ENCODE measurements at places on chromosomes 1 and 21.

DNA sequence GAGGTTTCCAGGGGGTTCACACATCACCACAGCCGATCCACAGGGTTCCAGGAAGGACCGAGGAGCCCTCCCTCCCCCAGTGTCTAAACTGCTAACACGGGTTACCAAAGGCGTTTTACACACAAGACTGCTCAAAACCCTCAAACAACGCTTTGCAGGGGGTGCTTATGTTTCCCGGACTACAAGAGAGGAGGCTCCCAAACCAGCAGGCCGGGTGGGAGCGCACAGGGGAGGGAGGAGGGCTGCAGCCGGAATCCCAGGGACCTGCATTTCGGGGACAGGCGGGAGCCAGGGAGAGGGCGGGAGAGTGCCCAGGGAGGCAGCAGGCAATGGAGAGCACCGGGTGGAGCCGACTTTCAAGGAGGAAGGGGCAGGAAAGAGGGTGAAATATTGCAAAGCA is 50.8 kb downstream of the ACBD3 start:
- no peak for DNase-seq

- no peak for DNase-seq
Observed at GRCh38 chr1:59046730-59047157, 250.2 kb upstream of the FGGY start.

GRCh38 chr1:160647329-160647720 is 481 bp upstream of the SLAMF1 start:
- no peak for DNase-seq

- peak; percentile 17 for DNase-seq
Observed at GRCh38 chr1:48920851-48921250, 144.2 kb upstream of the BEND5 start.
